Central memory CD8-positive, alpha-beta T cell (primary cell): ENCODE measurements at places on chromosomes 12 and 14.

GRCh38 chr12:12392413-12392812 lies 35.5 kb downstream of the BORCS5 start:
- H3K27me3 ChIP-seq, result no peaks in the 10 kb centered on the region
- H3K4me1 ChIP-seq, result peaks cover 23% of the 10 kb centered on the region
- H3K4me3 ChIP-seq, result no peak overlapping the region
- DNase-seq, result no peak
- H3K36me3 ChIP-seq, result peaks cover 6% of the 10 kb centered on the region

- H3K4me3 ChIP-seq, result no peak overlapping the region
- peaks cover 24% of the 10 kb centered on the region for H3K27me3 ChIP-seq
- H3K36me3 ChIP-seq, result no peaks in the 10 kb centered on the region
- no peaks in the 10 kb centered on the region for H3K4me1 ChIP-seq
Measured at GRCh38 chr12:5335069-5335468, 96.8 kb upstream of the NTF3 start.

DNA sequence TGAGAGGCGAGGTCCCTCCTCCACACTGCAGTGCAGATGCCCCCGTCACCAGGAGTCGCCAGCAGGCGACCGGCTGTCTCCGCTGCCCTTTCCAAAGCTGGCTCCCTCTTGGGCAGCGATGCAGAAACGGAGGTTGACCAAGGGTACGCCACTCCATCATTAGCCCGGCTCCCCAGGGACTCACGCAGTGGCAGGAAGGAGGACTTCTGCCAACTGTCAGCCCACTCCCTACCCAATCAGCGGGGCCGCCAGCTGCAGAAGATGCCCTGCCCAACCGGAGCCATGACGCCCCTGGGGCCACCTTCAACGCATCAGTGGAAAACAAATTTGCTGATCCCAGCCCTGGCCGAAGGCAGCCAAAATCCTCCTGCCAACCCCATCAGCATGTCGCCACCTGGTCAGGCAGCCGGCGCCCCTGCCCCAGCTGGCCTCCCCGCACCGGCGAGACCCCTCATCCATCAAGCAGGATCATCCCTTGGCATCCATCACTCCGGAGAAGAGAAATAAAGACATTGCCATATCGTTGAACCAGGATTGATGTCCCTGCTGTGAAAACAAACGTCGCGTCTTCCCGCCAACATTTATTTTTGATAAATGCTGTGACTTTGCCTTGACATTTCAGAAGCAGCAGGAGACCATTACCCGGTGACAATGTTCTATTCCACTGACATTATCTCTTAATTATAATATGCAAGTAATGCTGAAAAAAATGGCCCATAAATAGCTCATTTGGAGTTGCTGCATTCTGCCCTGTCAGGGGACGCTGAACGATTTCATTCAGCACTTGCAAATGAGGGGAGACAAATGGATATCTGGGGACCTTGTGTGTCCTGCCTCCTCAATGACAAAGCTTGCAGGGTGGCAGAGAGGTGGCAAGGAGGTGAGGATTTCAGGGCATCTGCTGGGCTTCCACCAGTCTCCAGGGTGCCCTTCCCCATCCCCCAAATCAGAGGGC lies 105.1 kb downstream of the SCARB1 start:
- peaks cover 32% of the 10 kb centered on the region for H3K27me3 ChIP-seq
- H3K4me1 ChIP-seq, result peaks cover 54% of the 10 kb centered on the region
- H3K4me3 ChIP-seq, result no peak overlapping the region

DNA sequence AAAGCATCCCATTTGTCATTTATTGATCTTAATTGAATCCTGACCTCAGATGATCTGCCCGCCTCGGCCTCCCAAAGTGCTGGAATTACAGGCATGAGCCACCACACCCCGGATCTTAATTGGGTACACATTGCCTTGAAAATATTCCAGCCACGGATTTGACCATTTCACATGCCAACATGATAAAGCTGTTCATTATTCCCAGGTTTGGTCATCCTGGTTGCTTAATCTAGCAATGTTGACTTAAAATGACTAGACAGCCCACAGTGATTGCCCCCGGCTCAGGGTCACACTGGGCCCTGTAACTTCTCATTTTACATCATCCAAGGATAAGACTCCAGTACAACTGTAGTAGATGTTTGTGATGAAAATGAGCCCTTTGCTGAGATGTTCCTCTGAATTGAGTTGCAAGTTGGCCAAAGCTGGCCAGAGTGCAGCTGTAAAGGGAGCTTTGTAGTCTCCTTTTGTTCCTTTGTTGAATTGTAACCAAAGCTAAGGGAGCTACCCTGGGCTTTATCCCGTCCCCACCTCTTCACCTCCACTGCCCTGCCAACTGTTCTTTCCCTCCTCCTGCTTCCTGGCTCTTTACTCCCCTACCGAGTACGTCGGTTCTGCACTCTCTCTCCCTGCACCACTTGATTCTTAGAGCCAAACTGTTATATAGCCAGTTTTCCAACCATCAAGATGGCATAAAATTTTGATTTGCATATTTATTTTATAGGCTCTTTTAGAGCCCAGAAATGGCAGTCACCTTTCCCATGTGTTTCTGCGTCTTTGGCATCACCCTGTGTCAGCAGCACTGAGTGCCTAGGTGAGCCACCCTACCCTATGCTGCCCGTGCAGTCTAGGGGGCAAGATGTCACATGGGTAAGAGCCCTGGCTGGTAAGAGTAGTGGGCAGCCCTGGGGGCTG lies 141.3 kb upstream of the HIF1A start:
- no peak for DNase-seq
- no peaks in the 10 kb centered on the region for H3K27me3 ChIP-seq
- peaks cover 47% of the 10 kb centered on the region for H3K4me1 ChIP-seq

GRCh38 chr12:58387199-58387598 lies 445.8 kb downstream of the ATP23 start:
- H3K36me3 ChIP-seq, result no peaks in the 10 kb centered on the region
- H3K4me1 ChIP-seq, result no peaks in the 10 kb centered on the region
- H3K27ac ChIP-seq, result no peak overlapping the region
- H3K4me3 ChIP-seq, result no peak overlapping the region

- H3K27me3 ChIP-seq, result no peaks in the 10 kb centered on the region
- H3K36me3 ChIP-seq, result no peaks in the 10 kb centered on the region
- H3K4me1 ChIP-seq, result no peaks in the 10 kb centered on the region
- H3K27ac ChIP-seq, result no peak overlapping the region
Measured at GRCh38 chr14:82528016-82528415, 994.4 kb upstream of the SEL1L start.

- DNase-seq, result peak; percentile 40
- H3K27ac ChIP-seq, result peak overlapping the region; percentile 95
- peaks cover 35% of the 10 kb centered on the region for H3K4me1 ChIP-seq
- H3K36me3 ChIP-seq, result peaks cover 43% of the 10 kb centered on the region
- peak overlapping the region; percentile 91 for H3K4me3 ChIP-seq
Measured at GRCh38 chr14:49892301-49892635, 614 bp upstream of the ARF6 start.

DNA sequence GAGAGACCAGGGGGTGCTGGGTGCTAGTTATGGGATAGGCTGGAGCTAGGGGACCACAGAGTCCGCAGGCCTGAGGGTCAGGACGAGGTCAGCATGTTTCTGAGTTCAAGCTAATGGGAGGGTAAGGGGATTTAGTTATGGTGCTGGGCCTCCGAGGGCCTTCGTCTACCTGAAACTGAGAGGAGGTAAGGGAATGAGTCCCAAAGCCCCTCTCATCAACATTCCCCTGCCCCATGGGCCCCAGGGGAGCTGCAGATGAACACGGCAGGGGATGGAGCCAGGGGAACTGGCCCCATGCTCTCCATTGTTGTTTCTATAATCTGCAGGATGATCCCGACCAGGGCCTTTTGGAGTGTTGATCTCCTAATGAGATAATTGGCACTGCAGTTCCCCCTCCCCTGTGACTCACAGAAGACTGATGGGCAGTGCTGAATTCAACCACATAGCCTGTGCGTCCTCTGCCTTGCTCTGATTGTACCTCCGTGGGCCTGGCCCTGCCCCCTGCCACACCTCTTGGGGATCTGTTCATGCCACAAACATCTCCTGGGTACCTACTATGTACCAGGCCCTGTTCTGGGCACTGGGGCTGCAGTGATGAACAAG lies 21.4 kb downstream of the FAIM2 start:
- H3K36me3 ChIP-seq, result peaks cover 1% of the 10 kb centered on the region
- DNase-seq, result no peak
- peak overlapping the region; percentile 19 for H3K27ac ChIP-seq
- peaks cover 41% of the 10 kb centered on the region for H3K27me3 ChIP-seq
- H3K4me3 ChIP-seq, result no peak overlapping the region
- H3K4me1 ChIP-seq, result no peaks in the 10 kb centered on the region

DNA sequence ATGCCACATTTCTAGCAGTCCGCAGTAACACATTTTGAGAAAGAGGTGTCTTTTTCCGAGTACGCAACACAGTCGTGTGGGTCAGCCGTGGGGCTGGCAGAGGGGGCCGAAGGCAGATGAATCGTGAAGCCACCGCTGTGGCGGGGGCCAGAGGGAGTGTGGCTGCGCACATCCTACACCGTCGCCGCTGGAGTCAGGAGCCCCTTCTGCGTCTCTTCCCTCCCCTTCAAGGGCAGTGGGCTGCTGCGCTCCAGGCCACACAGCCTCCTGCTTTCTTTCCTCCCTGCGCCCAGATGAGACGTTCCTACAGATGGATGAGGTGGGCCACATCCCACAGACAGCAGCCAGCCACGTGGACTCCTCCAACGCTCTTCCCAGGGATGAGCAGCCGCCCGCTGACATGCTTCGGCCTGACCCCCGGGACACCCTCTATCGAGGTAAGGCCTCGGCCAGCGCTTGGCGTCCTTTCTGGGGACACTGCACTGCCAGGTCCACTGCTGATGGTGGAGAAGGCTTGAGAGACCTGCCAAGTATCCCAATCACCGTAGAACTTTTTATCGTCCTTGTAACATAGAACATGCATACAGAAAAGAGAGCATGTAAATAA lies 89.8 kb downstream of the B4GALNT3 start:
- no peak for DNase-seq
- H3K4me1 ChIP-seq, result peaks cover 49% of the 10 kb centered on the region
- H3K27ac ChIP-seq, result no peak overlapping the region
- H3K4me3 ChIP-seq, result no peak overlapping the region

- no peaks in the 10 kb centered on the region for H3K4me1 ChIP-seq
- H3K4me3 ChIP-seq, result no peak overlapping the region
- H3K36me3 ChIP-seq, result peaks cover 30% of the 10 kb centered on the region
- no peak overlapping the region for H3K27ac ChIP-seq
Measured at GRCh38 chr14:35678403-35679028, 130.6 kb downstream of the RALGAPA1 start.

DNA sequence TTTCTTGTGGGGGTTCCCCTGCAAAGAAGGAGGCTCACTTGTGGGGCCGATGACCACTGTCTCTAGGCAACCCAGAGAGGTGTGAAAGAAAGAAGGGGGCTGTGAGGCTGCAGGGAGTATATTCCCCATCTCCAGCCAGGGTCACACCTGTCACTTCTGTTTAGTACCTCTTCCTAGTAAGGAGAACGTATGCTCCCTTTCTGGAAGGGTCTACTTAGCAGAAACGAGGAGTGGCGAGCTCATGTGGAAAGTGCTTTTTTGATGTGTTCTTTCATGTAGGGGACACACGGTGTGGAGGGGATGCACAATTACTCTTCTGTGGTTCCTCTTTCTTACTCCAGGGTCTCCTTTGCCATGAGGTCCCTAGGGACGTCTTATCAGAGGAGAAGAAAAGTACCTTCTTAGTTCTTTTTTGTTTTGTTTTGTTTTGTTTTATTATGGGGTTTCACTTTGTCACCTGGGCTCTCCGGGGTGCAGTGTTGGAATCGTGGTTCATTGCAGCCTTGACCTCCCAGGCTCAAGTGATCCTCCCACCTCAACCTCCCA lies 58.3 kb downstream of the PRKCH start:
- peak overlapping the region; percentile 87 for H3K27ac ChIP-seq
- H3K27me3 ChIP-seq, result no peaks in the 10 kb centered on the region
- peaks cover 36% of the 10 kb centered on the region for H3K36me3 ChIP-seq
- DNase-seq, result no peak
- H3K4me3 ChIP-seq, result no peak overlapping the region
- H3K4me1 ChIP-seq, result peaks cover 71% of the 10 kb centered on the region

GRCh38 chr14:81312289-81312876 lies 87.7 kb downstream of the STON2 start:
- H3K27me3 ChIP-seq, result peaks cover 34% of the 10 kb centered on the region
- H3K36me3 ChIP-seq, result peaks cover 3% of the 10 kb centered on the region
- no peak overlapping the region for H3K4me3 ChIP-seq
- no peak for DNase-seq
- H3K4me1 ChIP-seq, result no peaks in the 10 kb centered on the region
- no peak overlapping the region for H3K27ac ChIP-seq

DNA sequence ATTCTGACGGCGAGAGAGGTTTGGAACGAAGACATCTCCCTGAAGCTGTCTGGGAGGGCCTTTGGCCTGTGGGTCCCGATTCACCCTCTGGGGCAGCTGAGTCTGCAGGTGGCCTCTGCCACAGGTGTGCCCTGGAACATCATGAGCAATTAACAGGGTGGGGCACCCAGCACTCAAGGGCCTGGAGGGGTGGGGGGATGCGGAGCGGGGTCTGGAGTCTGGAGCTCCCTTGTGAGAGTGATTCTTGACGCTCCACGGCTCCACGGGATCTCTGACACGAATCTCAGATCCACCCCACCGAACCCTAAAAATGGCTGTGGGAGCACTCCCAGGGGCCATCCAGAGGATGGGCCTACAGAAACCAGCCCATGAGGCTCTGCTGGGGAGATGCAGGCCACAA lies 8.3 kb downstream of the ITPK1 start:
- no peaks in the 10 kb centered on the region for H3K36me3 ChIP-seq
- DNase-seq, result no peak
- no peak overlapping the region for H3K27ac ChIP-seq
- H3K4me3 ChIP-seq, result no peak overlapping the region
- no peaks in the 10 kb centered on the region for H3K27me3 ChIP-seq
- H3K4me1 ChIP-seq, result peaks cover 21% of the 10 kb centered on the region

DNA sequence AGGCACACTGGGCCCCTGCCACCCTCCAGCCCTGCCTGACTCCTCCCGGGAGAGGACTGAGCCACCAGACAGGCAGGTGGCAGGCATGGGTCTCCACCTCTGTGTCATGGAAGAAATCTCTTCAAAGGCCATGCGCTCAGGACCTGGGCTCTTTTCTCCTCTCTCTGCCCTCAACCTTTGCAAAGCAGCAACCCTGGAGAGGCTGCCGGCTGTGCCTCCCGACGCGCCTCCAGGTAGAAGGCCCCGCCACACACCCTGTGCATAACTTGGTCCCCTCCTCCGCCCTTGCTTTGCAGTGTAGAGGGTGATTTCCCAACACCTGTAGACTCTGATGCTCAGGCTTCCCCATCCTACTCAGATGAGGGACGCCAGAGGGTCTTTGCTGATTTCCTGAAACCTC lies 28.2 kb upstream of the TMEM179 start:
- H3K27me3 ChIP-seq, result peaks cover 40% of the 10 kb centered on the region
- no peaks in the 10 kb centered on the region for H3K4me1 ChIP-seq
- peaks cover 2% of the 10 kb centered on the region for H3K36me3 ChIP-seq
- no peak overlapping the region for H3K4me3 ChIP-seq
- DNase-seq, result no peak

- H3K4me1 ChIP-seq, result no peaks in the 10 kb centered on the region
- no peaks in the 10 kb centered on the region for H3K27me3 ChIP-seq
Measured at GRCh38 chr12:99130808-99131553, 485.9 kb downstream of the APAF1 start.
